ENCODE measurements at places on chromosomes 5 and 9.

DNA sequence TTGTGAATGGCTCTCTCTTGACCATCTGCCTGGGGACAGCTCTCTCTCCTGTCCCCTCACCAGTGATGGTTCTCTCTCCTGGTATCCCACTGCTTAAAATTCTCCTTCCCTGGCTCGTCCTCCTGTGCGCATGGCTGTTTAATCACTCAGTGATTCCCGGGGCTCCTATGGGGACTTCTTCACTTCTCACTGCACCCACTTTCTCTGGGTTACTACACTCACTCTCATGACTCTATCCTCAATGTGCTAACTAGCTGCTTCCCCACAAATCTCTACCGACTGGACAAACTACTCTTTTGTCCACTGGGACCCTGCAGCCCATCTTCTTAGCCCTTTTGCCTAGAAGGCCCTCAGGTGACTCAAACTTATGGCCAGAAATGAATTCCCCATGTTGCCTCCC is 89.1 kb upstream of the TBC1D2 start:
- H3K27ac ChIP-seq, result no peak overlapping the region
- no peak overlapping the region for H3K4me3 ChIP-seq
- DNase-seq, result no peak

DNA sequence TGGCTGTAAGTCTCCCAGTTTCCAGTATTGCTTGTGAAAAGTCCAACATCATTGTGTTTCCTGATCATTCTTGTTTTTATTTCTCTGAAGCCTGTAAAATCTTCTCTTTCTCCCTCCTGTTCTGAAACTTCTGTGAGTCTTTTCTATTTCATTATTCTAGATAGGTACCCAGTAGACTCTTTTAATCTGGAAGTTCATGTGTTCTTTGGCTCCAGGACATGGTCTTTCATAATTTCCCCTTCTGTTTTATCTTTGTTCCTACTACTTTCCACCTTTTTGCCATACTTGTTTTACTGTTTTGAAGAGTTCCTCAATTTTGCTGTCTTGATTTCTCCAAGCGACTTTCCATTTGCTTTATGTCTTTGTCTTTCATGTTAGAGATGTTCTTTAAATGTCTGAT is 168.1 kb downstream of the APBA1 start:
- H3K4me3 ChIP-seq, result no peak overlapping the region
- DNase-seq, result no peak
- H3K27me3 ChIP-seq, result no peaks in the 10 kb centered on the region
- no peaks in the 10 kb centered on the region for H3K36me3 ChIP-seq
- no peak overlapping the region for H3K27ac ChIP-seq

- no peak for DNase-seq
- H3K27ac ChIP-seq, result no peak overlapping the region
- no peak overlapping the region for H3K4me3 ChIP-seq
- H3K4me1 ChIP-seq, result no peaks in the 10 kb centered on the region
- peaks cover under 1% of the 10 kb centered on the region for H3K27me3 ChIP-seq
Measured at GRCh38 chr5:5755888-5756287, 333.4 kb downstream of the ICE1 start.

DNA sequence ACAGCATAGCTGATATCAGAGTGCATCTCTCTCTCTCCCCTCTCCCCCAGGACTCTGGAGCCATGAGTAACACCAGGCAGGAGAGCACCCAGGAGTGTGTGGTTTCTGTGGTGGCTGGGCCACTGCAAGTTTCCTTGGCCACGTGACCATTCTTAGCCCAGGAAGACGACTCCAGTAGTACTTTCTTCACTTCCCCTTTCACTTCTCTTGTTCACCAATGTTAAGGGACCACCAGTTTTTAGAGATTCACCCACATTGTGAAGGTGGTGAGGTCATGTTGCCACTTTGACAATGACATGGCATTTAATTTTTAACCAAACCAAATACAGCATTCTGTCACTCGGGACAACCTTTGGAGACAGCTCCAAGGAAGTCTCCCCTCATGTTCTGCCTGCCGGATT is 17.9 kb upstream of the DAPK1 start:
- no peaks in the 10 kb centered on the region for H3K36me3 ChIP-seq
- no peak for DNase-seq
- no peak overlapping the region for H3K4me3 ChIP-seq
- no peak overlapping the region for H3K27ac ChIP-seq
- H3K4me1 ChIP-seq, result peaks cover 2% of the 10 kb centered on the region

DNA sequence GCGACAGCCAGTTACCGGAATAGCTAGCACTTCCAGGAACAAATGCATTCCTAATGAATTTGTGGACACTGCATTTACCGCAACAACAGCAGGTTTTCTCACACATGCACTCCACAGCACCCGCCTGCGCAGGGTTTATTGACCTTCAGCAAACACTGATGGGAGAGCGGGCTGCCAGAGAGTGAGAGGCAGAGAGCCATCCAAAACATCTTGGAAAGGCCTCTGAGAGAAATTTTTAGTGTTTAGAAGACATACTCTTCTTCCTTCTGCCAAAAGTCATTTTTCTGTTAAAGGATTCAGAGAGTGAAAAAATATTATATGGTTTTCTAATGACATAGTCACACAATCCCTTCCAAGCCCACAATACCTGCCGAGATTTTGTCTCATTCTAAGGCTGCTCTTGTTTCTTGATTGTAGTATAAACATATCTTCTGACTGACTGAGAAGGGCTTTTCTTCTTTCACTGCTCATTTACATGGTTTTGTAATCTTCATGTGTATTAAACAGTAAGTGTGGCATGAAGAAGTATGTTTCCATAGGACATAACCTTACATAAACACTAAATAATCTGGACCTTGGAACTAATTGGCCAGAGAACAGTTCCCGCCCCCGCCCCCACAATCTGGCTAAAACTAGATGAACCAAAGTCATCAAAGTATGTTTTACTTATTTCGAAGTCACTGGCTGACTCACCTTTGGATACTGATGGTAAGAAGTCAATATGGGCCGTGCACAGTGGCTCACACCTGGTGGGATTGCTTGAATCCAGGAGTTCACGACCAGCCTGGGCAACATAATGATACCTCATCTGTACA is 432.5 kb upstream of the MEF2C start:
- H3K36me3 ChIP-seq, result no peaks in the 10 kb centered on the region
- H3K4me3 ChIP-seq, result no peak overlapping the region
- no peak overlapping the region for H3K27ac ChIP-seq
- no peak for DNase-seq
- no peaks in the 10 kb centered on the region for H3K27me3 ChIP-seq
- H3K4me1 ChIP-seq, result no peaks in the 10 kb centered on the region

DNA sequence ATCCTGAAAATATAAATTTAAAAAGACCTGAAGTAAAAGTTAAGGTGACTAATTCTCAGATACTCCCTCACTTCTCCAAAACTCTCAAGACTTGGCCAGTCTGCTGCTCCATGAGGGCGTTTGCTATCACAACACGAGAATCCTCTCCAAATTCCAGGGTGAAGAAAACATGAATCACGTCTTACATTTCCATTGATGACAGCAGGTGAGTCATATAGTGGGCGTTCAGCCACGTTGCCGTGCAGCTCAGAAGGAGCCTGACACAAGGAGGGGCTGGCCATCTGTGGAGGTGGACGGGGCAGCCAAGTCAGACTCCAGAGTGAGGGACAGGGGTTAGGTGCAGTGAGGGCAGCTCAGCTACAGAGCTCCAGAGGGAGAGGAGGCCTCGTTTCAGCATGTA is 555.1 kb upstream of the ADAMTS16 start:
- no peaks in the 10 kb centered on the region for H3K27me3 ChIP-seq
- no peak for DNase-seq
- H3K36me3 ChIP-seq, result no peaks in the 10 kb centered on the region
- no peak overlapping the region for H3K4me3 ChIP-seq
- no peak overlapping the region for H3K27ac ChIP-seq

DNA sequence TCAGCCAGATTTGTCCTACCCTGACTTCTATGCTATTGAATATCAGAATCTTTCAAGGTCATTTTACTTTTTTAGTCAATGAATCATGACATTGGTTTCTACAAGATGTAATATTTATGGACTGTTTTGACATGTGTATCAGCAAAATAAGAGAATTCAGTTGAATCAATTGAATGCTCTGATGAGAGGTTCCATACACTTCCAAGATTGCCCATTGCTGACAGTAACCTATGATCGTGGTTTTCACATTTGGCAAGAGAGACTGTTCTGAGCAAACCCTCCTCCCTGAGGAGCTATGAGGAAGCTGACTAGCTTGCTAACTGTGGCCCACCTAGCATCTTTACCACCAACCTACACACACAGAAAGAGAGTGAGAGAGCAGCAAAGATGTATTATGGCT is 56.7 kb upstream of the FST start:
- H3K4me1 ChIP-seq, result peaks cover 3% of the 10 kb centered on the region
- no peaks in the 10 kb centered on the region for H3K36me3 ChIP-seq
- no peak overlapping the region for H3K4me3 ChIP-seq
- peaks cover 42% of the 10 kb centered on the region for H3K27me3 ChIP-seq
- DNase-seq, result no peak
- no peak overlapping the region for H3K27ac ChIP-seq

DNA sequence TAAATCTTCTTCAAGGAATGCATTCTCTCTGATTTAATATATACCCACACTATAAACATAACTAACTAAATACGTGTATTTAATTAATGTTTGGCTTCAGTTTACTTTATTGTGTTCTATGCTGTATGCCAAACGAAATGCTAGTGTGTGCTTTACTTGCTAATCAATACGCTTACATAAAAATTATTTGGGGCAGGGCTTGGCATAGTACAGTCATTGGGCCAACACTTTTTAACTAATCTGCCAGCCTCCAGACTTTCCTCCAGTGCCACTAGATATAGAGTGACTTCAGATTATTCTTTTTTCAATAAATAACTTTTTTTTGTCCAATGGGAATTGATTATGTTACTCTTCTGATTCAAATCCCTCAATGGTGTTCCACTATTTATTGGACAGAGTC is 8.7 kb upstream of the CARNMT1 start:
- peaks cover 10% of the 10 kb centered on the region for H3K27me3 ChIP-seq
- no peak for DNase-seq
- H3K27ac ChIP-seq, result no peak overlapping the region

DNA sequence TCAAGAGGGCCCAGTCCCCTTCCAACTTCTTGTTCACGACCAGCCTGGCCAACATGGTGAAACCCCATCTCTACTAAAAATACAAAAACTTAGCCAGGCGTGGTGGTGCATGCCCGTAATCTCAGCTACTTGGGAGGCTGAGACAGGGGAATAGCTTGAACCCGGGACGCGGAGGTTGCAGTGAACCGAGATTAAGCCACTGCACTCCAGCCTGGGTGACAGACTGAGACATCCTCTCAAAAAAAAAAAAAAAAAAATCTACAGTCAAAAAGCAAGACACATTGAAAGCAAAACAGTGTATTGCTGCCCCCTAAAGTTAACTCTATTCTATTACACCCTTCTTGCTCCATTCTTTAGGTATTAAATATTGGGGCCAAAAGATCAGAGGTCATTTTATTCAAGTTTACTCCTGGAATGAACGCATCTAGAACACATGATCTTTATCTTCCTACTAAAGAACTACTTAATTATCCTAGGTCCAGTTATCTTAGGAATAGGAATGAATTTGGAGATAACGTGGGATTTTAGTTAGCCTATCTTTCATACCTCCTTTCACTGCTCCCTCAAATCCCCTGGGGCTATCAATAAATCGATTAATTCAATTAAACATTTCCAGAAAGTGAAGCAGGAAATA is 2.4 kb downstream of the ATG12 start:
- DNase-seq, result no peak
- peaks cover 5% of the 10 kb centered on the region for H3K36me3 ChIP-seq
- peaks cover 29% of the 10 kb centered on the region for H3K4me1 ChIP-seq
- H3K27me3 ChIP-seq, result no peaks in the 10 kb centered on the region

- DNase-seq, result no peak
- H3K4me1 ChIP-seq, result peaks cover 17% of the 10 kb centered on the region
- H3K36me3 ChIP-seq, result no peaks in the 10 kb centered on the region
- H3K27ac ChIP-seq, result peak overlapping the region; percentile 14
- peak overlapping the region; percentile 83 for H3K4me3 ChIP-seq
Measured at GRCh38 chr5:179795049-179795862, 1.5 kb downstream of the LTC4S start.

GRCh38 chr5:162299793-162300192 is 232.2 kb downstream of the GABRG2 start:
- no peaks in the 10 kb centered on the region for H3K4me1 ChIP-seq
- no peak for DNase-seq
- no peaks in the 10 kb centered on the region for H3K36me3 ChIP-seq
- no peak overlapping the region for H3K27ac ChIP-seq

DNA sequence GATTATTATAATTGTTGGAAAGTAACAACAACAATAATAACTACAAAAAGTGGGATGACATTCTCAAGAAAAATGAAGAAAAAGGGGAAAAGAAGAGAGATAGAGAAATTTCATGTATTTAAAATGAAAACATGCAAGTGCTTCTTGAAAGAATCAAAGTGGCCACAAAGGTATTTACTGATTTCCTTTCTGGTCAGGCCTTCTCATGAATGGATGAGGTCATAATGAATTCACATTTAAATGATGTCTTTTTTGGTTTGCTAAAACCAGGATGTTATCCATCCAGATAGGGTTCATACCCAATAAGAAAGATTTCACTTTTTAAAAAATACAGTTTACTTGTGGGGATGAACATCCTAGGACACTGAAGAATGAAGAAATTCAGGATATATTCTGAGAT is 446.4 kb upstream of the PTGER4 start:
- no peaks in the 10 kb centered on the region for H3K36me3 ChIP-seq
- H3K4me3 ChIP-seq, result no peak overlapping the region
- H3K27ac ChIP-seq, result no peak overlapping the region
- no peak for DNase-seq
- no peaks in the 10 kb centered on the region for H3K4me1 ChIP-seq

DNA sequence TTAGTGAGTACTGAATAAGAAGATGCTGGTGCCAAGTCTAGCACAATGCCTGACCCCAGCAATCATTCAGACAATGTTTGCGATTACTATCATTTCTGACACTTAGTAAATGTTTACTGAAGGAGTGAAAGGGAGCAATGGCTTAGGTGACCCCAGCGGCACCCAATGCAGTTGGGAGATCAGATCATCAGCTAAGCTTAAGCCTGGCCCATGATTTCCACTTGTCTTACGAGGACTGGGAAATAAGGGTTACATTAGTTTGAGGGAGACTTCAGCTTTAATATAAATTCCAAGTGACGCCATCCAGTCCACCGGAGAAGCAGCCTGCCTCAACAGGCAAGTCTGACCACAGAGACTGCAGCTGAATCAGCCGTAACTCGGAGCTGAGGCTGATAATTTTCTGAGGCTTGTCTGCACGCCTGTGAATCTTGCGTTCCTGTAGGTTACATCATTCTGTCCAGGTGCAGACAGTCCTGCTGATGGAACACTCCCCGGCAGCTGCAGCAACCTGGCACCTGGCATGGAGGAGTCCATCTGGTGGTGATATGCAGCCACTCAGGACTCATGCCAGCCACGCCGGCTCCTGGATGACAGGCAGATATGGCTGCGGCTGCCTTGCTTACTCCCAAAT is 34.9 kb upstream of the FGF1 start:
- H3K4me3 ChIP-seq, result no peak overlapping the region
- no peak for DNase-seq
- no peaks in the 10 kb centered on the region for H3K36me3 ChIP-seq
- no peak overlapping the region for H3K27ac ChIP-seq
- H3K4me1 ChIP-seq, result peaks cover 3% of the 10 kb centered on the region

- DNase-seq, result no peak
- H3K4me3 ChIP-seq, result no peak overlapping the region
- no peaks in the 10 kb centered on the region for H3K36me3 ChIP-seq
- no peaks in the 10 kb centered on the region for H3K4me1 ChIP-seq
- H3K27ac ChIP-seq, result no peak overlapping the region
- no peaks in the 10 kb centered on the region for H3K27me3 ChIP-seq
Measured at GRCh38 chr9:102069969-102070368, 331.5 kb upstream of the GRIN3A start.
